ENCODE measurements at places on chromosomes 5 and 9.

DNA sequence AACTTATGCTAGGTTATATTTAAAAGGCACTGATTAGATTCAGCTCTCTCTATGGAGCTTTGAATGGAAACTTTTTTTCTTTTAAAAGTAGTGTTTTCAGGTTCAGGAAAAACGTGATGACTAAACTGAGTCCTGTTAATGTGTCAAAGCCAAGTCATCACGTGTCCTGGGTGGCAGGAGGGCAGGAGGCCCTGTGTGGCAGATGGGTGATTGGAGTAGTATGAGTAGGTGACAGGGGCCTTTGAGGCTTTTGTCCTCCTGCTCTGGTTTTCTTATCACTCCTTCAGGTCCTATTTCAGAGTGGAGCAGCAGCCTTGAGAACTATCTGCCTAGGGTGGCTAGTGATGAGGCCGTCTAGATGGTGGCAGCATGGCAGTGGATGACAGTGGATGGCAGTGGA lies 17.7 kb upstream of the CARTPT start:
- no peak for DNase-seq

DNA sequence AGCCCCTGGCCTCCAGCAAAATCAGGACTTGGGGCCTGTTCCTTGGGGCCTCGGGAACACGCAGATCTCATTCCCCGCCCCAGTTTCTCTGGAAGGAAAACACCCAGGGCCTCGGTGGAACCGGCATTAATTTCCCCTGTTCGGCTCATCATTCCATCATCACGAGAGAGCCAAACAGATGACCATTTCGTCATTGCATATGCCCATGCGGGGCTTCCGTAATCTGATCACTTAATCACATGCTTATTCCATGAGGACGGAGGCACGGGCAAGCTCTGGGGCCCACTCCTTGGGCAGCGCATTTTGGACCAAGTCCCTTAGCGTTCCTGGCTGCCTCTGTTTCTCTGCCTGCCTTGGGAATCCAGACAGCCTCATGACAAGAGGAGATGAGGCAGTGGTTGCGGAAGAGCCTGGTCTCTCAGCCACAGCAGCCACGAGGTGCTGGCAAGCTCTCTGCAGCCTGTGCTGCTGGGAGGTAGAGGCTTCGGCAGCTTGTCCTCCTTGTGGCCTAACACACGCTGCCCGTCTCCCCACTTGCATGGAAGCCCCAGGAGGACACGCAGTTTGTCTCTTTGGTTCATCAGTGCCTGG lies 65.0 kb upstream of the IER5L start:
- DNase-seq: no peak

- DNase-seq: no peak
Observed at GRCh38 chr5:111478266-111478665, 34.1 kb downstream of the STARD4 start.

DNA sequence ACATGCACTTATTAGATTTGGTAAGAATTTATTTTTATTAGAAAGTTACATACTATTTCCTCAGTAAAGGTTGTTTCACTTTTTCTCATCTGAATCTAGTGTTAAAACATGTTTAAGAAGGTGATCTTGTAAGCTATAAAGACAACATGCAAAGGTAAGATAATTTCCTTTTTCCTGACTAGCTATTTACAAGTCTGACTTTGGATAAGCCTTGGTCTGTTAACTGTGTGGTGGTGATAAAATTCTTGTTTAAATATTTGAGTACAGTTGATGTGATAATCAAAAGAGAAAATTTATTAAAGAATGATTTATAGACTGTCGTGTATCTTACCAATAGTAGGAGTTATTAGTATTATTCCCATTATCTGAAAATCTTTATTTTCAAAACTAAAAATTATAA lies 36.9 kb upstream of the GPR21 start:
- DNase-seq: no peak

- DNase-seq: peak; percentile 15
Observed at GRCh38 chr9:93531374-93531773, 45.0 kb upstream of the PHF2 start.

DNA sequence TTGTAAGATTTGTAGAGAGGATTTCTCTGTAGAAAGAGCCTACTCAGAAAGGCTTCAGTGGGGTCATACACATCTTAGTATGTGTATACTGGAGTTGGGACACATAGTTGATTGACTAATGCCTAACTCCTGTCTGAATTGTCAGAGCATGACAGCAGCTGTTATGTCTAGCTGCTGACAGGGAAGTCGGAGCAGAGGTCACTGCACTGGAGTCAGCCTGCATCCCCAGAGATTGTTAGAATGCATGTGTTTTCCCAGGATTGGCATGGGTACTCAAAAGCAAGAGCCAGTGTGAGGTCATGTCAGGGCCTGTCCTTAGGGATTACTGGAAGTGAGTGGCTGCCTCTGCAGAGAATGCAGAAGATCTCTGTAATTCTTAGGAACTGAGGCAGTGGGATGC lies 82.7 kb downstream of the ITGA1 start:
- no peak for DNase-seq

DNA sequence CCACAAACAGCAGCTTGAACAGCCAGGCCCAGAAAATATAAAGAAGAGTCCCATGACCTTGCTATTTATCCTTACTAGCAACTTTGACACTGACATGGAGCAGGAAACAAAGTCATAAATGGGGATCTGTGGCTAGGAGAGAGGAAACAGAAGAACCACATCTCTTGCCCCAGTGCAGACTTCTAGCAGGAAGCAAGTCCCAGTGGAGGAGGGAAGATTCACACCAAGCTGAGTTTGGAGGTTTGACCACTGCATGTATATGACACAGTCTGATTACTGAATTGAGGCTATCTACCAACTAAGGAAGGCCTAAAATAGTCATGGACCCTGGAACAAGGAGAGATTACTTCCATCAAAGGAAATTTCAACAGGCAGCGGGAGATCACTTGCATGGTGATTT lies 51.4 kb downstream of the CDH6 start:
- DNase-seq: no peak

DNA sequence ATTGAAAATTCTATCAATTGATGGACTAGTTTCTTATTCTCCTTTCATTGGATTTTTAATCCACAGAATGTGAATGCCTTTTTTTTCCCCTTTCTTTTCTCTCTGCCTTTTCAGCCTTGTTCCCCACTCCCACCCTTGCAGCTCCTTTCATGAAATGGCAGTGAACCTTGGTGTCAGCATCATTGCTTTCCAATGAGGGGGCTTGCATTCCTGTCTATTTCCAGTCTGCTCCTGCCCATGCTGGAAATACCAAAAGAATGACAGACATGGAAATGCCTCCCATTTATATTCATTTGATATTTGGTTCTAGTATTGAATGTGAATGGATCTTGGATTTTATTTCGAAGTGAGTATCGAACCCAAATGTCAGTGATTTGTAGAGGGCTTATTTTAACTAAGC lies 162.7 kb upstream of the SGCD start:
- DNase-seq: no peak

Measured in HT-29 (cell line).